Mesenteric fat pad (tissue), 1 donor: ENCODE measurements at places on chromosomes 4 and X. TPM values are rescaled to one million over a fixed set of nuclear protein-coding genes. Genes with fewer than 3 reads are reported as not detected.

RTL3 gene
- total RNA-seq = not detected

FGA gene
- not detected for total RNA-seq

GRPEL1 gene
- 42.8 TPM for total RNA-seq

PITX2 gene
- not detected for total RNA-seq

ADH6 gene
- total RNA-seq = not detected

EXOC1L gene
- not detected for total RNA-seq

- DNase-seq = no peak
These were observed 12.7 kb upstream of the PAQR3 start for GRCh38 chr4:78951862-78952472.

DNA sequence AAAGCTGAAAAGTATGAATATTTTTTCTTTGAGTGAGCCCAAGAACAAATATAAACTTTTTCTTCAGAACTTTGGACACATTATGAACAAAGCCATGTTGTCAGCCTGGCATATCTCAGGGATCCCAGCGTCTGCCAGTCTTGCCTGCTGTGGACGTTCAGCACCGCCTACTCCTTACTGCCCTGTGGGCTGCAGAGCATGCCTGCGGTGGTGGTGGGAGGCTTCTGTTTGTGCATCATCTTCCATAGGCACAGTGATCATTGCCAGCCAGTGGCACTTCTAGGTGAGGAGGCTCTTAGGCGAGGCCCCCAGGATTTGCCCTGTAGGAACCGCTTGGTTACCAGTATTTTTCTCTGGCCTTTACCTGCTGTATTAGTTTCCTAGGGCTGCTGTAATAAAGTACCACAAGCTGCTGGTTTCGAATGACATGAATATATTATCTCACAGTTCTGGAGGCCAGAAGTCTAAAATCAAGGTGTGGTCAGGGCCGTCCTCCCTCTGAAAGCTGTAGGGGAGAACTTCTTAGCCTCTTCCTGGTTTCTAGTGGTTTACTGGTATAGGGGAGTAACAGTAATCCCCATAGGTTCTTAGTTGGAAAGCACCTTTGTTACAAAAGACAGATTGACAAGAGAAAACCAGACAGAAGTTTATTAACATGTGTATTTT, 15.4 kb downstream of the ANXA3 start:
- no peak for DNase-seq

- no peak for DNase-seq
These were observed 641.0 kb upstream of the FRG1 start for GRCh38 chr4:189299706-189300105.

DNA sequence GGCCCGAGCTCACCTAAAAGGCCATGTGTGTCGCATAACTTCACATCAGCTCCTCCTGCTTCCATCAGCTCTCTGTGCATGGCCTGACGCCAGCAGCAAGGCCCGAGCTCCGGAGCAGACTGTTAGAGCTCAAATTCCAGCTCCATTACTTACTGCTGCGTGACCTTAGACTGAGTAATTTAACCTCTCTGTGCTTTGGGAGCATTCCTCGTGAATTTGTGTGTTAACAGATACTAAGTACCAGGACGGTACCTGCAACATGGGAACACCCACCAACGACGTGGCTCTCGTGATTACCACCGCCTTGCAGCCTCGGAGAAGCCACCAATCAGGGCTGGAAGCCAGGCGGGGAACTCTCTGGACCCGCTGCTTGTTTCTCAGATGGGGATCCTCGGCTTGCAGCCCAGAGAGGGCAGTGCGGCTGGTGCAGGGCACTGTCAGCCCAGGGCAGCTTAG, 12.9 kb downstream of the LETM1 start:
- no peak for DNase-seq

DNA sequence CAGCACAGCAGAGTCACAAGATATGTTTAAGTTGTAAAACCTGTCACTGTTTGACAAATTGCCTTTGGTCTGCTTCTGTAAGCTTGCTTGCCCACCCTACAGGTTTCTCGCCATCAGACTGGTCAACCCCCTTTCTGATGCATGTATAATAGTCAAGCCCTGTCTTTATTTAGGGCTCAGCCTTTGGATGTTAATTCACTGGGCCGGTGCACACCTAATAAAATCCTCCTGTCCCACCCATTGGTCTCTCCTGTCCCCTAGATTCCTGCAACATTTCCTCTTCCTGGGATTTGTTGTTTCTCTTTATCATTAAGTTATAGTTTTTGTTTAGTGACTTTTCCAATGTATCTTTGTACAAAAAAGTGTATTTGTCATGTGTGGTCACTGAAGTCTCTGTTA, 38.2 kb downstream of the GLUD2 start:
- no peak for DNase-seq

DNA sequence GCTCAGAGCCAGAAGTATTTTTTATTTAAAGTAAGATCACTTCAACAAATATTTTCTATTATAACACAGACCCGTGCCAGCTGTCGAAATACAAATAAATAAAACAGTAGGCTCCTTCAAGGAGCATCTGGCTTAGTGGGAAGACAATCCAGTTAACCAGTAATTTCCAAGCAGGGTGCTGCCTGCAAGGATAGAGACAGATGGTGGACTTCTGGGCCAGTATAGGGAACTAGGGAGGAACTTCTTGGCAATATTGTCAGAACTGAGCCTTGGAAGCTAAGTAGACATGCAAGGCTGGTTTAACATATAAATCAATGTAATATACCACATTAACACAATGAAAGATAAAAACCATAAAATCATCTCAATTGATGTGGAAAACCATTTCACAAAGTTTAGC, 17.0 kb upstream of the MTMR1 start:
- no peak for DNase-seq

DNA sequence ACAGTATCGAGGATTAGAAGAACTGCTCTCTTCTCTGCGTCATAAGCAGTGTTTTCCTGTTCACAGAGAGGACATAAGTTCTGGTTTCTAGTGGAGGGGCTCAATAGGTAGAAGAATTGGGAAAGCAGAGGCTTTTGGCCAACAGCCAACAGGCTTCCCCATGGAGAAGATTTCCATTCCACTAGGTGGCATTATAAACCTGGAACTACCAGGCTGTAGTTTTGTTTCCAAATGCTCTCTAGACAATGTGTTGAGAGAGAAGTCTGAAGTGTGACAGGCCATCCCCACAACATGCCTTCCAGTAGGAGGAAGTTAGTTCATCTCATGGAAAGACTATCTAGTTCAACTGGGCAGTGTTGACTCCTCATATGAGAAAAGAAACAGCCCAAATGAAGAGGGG, 63.8 kb upstream of the ANXA10 start:
- DNase-seq = no peak

DNA sequence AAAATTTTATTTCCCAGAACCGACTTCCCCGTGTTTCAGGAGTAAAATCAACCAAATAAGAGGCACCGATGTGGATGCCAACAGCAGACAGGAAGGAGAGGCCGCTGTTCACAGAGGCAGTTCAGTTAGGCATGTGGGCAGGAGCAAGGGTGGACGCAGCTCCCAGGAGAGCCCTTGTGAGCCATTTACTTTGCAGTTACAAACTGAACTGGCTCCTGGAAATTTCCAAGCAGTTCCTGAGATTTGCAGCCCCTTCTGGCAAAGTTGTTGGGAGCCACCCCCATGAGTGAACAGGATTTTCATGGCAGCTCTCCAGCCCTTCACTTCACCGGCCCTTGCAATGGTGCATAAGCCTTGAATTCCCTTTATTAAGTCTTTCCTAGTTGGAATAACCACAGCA, 189.1 kb downstream of the AFAP1 start:
- DNase-seq = no peak

- no peak for DNase-seq
These were observed 105.0 kb downstream of the ARSJ start for GRCh38 chr4:113874480-113874879.

DNA sequence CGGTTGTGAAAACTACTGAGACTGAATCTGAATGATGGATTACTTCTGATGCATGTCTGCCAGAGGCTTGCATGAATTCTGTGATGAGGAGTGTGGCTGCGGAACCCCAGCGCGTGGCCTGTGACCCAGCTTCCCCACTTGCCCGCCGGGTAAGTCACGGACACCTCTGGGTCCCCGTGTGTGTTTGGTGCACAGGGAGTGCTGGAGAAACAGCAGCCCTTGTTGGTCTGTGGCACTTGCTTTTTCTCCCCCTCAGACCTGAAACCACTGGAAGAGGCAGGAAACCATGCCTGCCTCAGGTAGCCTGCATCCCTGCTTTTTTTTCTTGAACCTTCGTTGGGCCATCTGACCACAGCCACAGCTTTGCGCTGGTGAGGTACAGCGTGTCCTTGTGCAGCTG, 51.9 kb upstream of the TADA2B start:
- no peak for DNase-seq
